ENCODE measurements at places on chromosomes 13 and 19.

DNA sequence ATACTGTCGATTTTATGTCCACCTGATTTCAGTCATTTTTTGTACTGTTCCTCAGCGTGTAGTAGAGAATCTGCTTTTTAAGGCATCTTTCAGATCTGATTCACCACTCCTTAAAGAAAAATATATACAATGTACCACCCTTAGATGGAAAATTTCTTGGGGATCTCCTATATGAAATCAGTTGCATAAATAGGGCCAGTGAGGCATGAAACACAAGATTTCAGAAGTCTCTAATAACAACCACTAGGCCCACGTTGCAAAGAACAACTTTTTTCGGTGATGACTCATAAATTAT, 1.4 kb downstream of the USP12 start:
- DNase-seq: no peak

GRCh38 chr13:51687947-51688714, 103.9 kb downstream of the WDFY2 start:
- no peak for DNase-seq

- DNase-seq: no peak
Observed at GRCh38 chr13:54637366-54637765, 1608.8 kb downstream of the OLFM4 start.

GRCh38 chr19:19602713-19603324, 15.7 kb downstream of the PBX4 start:
- no peak for DNase-seq

DNA sequence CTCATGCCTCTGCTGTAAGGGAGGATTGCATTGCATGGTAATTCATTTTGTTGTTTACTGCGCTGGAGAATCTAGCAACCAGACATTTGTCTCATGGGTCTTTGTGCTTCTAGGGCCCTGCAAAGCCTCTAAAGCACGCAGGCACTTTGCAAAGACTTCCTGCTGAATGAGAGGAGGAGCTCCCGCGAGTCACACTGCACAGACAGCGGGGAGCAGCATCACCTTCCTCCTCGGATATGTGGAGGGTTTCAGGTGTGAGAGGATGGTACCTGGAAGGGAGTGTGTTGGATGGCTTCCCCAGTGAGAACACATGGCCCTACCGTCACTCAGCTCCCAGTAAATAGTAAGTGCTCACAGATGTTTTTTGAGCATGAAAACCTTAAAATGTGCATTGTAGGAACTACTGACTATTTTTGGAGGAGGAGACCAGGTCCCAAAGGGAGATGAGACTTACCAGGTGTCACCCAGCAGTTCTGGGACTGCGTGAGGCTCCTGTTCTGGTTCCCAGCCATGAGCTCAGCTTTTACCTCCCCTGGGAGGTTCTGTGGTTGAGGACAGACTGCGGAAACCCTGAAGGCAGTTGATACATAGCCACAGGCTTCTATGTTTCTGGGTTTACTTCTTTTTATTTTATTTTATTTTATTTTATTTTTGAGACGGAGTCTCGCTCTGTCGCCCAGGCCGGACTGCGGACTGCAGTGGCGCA, 278.0 kb downstream of the FGF9 start:
- no peak for DNase-seq

DNA sequence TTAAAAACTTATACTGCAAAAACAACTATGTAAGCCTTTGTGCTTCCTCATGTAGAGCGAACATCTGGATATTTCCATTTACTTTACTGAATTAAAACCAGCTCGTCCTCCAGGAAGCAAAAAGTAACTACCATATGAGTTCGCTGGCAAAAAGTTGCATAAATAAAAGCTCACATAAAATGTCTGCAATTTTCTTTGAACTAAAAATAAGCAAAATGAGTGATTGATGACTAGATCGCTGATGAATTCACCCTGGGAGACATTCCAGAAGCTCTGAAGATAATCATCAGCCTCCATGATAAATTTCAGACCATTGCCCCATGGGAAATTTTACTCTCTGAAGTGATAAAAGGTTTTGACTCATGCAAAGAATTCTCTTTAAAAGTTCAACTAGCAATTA, 67.3 kb upstream of the SACS start:
- no peak for DNase-seq

GRCh38 chr13:94330552-94331071, 148.9 kb downstream of the DCT start:
- DNase-seq: no peak

- DNase-seq: no peak
Observed at GRCh38 chr19:29644210-29644609, 21.1 kb upstream of the PLEKHF1 start.

- DNase-seq: peak; percentile 84
Observed at GRCh38 chr19:8396563-8397203, 6.5 kb downstream of the RAB11B start.

- DNase-seq: no peak
Observed at GRCh38 chr19:6752256-6753177, 13.0 kb downstream of the TRIP10 start.

- DNase-seq: peak; percentile 88
Observed at GRCh38 chr19:49677901-49678674, 1.0 kb downstream of the PRMT1 start.

Measured in stimulated activated CD8-positive, alpha-beta memory T cell treated with anti-CD3 and anti-CD28 coated beads, Interleukin-4, amount 100 ng/mL, for 48 hours (primary cell).